ENCODE measurements at places on chromosomes 6 and 20.

DNA sequence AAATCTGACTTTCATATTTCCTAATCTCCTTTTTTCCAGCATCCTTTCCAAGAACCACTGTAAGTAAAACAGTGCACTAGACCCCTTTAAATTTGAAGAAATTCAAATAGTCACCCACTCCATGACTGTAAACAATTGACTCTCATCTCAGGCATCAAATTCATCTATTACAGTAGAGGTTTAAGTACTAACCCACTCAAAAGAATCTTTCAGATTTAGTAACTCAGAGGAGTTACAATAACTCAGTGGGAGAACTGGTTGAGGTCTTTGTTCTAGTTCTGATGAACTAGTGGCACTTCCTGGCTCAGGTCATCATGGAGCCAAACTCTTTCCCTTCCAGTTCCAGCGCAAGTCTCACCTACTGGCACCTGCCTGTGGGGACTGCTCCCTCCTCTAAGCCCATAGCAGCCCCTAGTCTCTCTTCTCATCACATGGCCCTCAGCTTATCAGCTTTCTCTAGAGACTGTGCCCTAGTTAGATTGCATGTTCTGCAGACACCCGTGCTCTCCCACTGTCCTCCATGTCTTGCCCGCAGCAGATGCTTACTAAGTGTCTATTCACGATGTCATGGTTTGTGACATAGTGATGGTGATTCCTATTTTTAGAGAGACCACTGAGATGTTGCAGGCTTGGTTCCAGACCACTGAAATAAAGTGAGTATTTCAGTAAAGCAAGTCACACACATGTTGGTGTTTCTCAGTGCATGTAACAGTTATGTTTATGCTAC is 196.2 kb downstream of the TBC1D7 start:
- DNase-seq, result no peak

DNA sequence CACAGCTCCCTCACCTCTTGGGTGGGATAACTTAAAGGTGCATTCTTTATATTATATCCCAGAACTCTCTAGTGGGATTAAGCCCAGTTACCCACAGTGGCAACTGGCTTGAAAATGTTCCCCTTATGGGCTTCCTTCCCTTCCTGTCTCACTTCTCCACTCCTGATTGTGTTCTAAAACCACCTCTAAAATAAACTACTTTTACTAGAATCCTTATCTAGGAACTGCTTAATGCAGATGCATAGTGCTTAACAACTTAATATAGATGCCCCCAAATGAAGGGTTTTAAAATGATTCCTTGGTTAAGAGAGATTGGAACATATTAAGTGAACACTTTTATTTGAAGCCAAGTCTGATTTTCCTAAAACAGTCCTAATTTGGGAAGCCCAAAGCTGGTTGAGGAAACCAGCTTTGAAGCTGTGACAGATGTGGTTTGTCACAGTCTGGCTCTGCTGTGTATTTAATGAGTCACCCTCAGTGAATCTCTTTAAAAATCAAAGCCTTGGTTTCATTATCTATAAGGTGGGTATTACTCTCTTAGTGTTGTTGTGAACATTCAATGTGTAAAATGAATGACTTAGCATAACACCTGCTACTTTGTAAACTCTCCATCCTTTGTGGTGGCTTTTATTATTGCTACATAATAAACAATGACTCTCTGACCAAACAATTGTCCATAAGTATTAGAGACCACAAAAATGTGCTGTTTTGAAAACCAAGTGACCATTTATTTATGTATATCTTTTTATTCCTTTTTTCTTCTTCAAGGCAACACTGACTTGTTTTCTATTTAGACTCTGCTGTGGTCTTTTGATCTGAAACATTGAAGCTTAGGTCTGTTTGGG is 24.4 kb downstream of the PLCB1 start:
- DNase-seq, result no peak

DNA sequence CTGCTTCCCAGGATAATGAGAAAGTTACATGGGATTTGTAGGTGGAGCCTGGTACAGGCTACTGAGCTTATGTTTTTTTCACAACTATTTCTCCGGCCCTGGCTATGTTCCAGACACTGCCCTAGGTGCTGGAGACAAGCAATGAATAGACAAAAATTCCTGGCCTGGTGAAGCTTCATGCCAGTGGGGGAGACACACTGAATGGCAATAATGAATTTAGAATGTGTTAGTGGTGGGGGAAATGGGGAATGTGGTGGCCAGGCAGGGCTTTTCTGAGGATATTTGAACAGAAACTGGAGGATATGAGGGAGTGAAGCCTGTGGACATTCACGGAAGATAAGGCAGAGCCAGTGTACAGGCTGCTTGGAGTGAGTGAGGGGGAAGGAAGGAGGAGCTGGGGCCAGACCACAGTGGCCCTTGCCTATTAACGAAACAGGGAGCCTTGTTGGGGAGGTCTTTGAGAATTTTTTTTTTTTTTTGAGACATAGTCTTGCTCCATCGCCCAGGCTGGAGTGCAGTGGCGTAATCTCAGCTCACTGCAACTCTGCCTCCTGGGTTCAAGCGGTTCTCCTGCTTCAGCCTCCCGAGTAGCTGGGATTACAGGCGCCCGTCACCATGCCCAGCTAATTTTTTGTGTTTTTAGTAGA is 6.6 kb downstream of the FOXS1 start:
- no peak for DNase-seq

DNA sequence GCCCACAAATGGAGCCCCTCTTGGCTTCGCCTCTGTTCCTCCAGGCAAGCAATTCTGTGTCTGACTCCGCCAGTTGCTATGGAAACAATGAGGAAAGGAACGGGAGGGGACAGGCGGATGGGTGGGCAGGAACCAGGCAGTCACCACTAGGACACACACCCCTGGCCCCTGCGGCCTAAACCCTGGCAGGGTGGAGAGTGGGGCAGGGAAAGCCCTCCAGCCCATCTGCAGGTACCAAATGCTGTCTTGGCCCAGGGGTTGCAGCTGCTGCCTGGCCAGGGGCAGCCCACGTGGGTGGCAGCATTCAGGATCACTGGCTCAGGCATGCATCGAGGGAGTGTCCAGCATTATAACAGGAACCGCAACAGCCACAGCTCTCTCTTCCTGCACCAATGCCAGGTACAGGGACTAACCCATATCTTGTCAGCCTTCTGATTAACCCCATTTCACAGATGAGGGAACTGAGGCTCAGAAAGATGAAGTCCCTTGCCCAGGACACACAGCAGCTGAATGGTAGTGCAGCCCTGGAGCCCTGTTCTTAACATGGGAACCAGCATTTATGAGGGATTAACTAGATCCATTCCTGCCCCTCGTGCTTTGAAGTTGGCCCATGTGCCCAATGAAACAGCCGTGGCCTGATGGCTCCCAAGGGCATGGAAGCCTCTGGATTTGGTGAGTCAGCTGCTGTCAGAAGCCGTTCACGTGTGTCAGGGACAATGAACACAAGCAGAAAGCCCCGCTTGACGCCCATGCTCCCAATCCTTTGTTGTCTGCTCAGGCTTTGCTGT is 66.3 kb downstream of the NOL4L start:
- DNase-seq, result no peak

- no peak for DNase-seq
These were observed 246.0 kb downstream of the PHACTR1 start for GRCh38 chr6:12962529-12962928.

DNA sequence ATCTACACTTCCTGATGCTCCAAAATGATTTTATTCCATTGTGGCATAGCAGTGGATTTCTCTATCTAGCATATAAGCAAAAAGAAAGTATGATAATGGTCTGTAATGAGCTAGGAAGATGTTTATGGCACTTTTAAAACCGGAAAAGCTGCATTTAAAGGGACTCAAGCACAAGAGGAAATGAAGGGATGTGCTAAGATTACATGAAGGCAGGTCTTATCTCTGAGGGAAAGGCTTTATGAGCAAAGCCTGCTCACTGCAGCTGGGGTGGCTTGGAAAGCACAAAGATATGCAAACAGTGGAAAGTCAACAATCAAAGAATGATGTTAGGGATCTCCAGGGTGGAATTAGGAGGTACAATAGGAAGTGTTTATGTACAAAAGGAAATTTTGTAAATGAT is 138.2 kb downstream of the TENT5A start:
- no peak for DNase-seq

DNA sequence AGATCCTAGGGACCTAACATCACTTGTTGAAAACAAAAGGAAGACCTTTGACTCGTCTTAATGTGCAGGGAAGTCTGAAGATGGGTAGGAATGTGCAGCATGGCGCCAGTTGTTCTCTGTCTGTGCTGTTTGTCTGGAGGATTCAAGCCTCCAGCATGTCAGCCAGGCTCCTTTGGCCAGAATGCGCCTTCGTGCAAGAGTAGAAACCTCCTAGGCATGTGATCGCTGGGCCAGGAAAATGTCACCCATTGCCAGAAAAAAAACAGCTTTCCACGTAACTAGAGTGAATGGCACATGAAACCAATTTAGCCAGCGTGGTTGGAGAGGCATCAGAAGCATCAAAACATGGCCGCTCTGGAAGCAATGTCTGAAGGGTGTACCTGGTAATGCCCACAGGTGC is 132.7 kb downstream of the EDN1 start:
- DNase-seq, result no peak

GRCh38 chr6:43932259-43933147 is 162.5 kb downstream of the VEGFA start:
- DNase-seq, result no peak

DNA sequence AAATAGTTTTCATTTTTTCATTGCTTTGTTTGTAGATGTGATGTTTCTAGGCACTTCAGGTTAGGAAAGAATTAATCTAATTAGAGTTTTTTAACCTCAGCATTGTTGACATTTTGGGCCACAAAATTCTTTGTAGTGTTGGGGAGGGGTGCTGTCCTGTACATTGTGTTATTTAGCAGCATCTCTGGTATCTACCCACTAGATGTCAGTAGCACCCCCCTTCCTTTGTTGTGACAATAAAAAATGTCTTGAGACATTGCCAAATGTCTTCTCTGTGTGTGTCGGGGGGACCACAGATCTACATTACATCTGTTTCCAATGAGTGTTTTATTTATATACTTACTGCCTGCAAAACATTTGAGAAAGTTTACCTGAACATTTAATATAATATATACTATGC is 45.6 kb downstream of the EYA4 start:
- DNase-seq, result no peak

DNA sequence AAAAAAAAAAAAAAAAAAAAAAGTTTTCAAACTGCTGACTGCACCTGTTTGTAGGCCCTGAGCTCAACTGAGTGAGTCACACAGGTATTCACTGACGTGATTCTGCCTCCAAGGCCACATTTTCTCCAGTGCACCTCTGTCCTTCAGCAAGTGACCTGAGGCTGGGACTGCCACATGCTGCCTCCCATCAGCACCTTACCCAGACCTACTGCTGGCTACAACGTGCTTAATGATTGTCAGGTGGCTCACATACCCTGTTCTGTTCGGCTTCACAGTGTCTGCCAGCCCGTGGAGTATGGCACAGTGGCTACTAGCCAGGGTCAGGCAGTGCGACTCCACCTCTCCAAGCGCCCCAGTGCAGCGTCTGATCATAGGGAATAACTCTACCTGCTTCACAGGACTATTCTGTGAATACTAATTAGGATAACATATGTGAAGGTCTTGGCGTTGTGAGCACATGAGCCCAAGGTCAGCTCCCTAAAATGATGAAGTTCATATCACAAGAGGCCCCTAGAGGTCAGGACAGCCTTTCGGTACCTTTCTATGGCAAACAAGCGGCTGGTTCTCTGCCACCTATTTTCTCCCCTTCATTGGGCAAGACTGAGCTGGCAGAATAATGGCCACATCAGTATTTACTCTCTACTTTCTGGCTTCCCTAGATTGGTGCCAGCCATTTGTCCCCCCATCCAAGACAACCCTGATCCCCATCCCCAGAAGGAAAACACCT is 28.1 kb downstream of the RIPOR3 start:
- no peak for DNase-seq

GRCh38 chr20:46118481-46119020 is 437 bp downstream of the CD40 start:
- DNase-seq, result no peak

GRCh38 chr20:1286267-1287024 is 20.4 kb downstream of the SNPH start:
- DNase-seq, result no peak

- DNase-seq, result no peak
These were observed 348.8 kb upstream of the PLCB4 start for GRCh38 chr20:8720089-8720488.

- no peak for DNase-seq
These were observed 9.7 kb upstream of the MMS22L start for GRCh38 chr6:97292671-97293070.

GRCh38 chr6:92879526-92879925 is 539.8 kb downstream of the EPHA7 start:
- no peak for DNase-seq

DNA sequence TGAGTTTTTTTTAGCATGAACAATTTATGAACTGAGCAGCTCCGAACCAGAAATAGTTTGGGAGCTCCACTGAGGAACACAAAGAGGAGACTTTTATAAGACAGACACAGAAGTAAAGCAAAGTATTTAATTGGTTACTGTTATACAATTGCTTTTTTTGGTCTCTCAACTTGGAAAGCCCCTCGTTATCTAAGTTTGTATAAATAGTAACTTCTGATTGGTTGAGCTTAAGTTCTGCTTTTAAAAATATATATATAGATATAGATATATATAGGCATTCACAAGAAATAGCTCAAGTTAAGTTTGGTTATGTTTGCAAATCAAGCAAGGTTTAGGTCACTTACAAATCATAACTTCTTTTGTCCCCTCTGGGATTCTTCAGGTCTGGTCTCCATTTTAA is 20.2 kb upstream of the NCR2 start:
- no peak for DNase-seq

GRCh38 chr6:156840136-156840535 is 63.0 kb downstream of the ARID1B start:
- DNase-seq, result no peak

DNA sequence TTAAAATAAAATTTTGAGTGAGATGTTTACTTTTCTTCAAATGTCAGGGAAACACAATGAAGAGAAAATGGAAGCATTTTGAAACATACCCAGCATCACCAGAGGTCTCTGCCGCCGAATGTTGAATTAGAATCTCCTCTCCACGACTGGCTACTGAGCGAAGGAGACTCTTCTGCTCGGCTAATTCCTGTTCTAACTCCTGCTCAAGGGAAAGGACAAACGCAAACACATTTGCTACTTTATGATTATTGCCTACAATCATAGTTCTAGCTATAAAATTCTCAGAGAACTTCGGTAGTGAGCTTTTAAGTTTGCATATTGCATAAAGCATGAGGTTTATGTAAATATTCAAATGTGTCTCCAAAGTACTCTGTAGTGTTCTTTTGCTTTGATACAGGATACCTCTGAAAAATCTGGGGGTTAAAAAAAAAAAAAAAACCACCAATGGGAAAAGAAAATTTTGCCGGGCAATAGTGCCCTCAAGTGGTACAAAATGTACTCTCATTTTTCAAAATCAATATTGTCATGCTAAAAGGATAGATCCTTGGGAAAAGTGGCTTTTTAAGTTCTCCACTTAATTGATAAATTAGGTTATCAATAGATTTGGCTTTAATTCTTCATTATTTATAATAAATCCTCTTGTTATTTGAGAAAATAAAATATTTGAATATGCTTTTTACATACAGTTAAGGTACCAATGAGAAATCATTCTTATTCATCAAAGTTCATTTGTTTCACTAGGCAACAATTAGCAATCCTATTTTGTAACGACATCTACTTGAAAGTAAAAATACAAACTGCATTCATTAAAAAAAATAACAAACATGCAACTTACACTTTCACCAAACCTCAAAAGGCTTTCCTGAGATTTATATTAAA is 369.0 kb downstream of the SYNE1 start:
- DNase-seq, result no peak

Data from stimulated activated CD8-positive, alpha-beta memory T cell treated with anti-CD3 and anti-CD28 coated beads, Interleukin-2, amount 100 ng/mL, for 1 hour (primary cell).